Spleen (tissue), 13 donors: ENCODE measurements at places on chromosomes 4 and X.

- no peak for DNase-seq
- H3K27ac ChIP-seq, result peak overlapping the region; percentile 5
- peak overlapping the region; percentile 5 for H3K4me3 ChIP-seq
- H3K27me3 ChIP-seq, result no peaks in the 10 kb centered on the region
- no peaks in the 10 kb centered on the region for H3K36me3 ChIP-seq
Observed at GRCh38 chrX:53280331-53281320, 758 bp downstream of the IQSEC2 start.

- no peak for DNase-seq
- H3K27me3 ChIP-seq, result no peaks in the 10 kb centered on the region
- no peaks in the 10 kb centered on the region for H3K36me3 ChIP-seq
- no peak overlapping the region for H3K4me3 ChIP-seq
Observed at GRCh38 chrX:77009691-77010090, 437.5 kb upstream of the FGF16 start.

- H3K36me3 ChIP-seq, result no peaks in the 10 kb centered on the region
- H3K4me1 ChIP-seq, result no peaks in the 10 kb centered on the region
- no peak overlapping the region for H3K27ac ChIP-seq
- H3K27me3 ChIP-seq, result no peaks in the 10 kb centered on the region
- no peak overlapping the region for H3K4me3 ChIP-seq
Observed at GRCh38 chr4:126264839-126265238, 950.1 kb downstream of the FAT4 start.

DNA sequence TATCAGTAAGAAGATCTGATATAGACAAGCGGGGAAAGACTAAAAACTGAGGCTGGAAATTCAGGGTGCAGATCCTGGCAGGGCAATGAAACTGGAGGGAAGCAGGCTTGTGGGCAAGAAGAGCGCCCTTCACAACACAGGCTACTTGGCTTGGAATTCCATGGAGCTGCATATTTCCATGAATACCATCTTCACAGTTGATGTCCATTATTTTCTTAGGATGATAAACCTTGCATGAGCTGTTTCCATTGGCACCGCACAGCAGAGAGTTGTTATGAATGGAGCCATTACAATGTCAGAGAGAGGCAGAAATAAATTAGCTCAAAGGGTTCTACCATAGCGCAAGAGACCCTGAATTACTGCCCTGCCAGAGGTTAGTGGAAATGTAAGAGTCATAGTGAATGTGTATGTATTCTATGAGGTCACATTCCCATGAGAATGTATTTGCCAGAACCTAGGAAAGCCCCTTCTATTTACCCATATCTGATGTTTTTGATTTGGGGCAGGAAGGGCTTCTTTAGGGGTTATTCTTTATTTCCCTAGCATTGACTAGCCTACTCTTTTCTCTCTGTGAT is 215.6 kb downstream of the PALLD start:
- peak overlapping the region; percentile 61 for H3K27ac ChIP-seq
- H3K27me3 ChIP-seq, result no peaks in the 10 kb centered on the region
- DNase-seq, result no peak
- H3K36me3 ChIP-seq, result no peaks in the 10 kb centered on the region

DNA sequence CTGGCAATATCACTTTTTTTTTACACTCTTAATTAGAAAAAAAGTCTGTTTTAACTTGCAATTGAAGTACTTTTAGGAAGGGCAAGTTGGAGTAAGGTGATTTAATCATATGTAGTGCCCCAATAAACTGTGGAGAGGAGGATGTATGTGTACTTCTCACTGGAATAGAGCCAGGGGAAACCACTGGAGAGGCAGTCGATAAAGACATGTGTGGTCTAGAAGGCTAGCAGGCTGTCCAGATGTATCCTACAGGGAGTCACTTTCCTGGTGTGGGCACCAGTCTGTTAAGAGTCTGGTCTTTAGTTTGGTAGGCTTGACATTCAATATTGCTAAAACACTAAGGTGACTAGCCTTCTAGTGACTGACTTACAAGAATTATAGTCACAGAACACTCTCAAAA is 9.6 kb upstream of the SGMS2 start:
- H3K27me3 ChIP-seq, result no peaks in the 10 kb centered on the region
- H3K27ac ChIP-seq, result no peak overlapping the region
- H3K36me3 ChIP-seq, result no peaks in the 10 kb centered on the region

GRCh38 chrX:97405031-97405660 is 521.4 kb downstream of the RPA4 start:
- no peak for DNase-seq
- H3K27ac ChIP-seq, result no peak overlapping the region
- no peaks in the 10 kb centered on the region for H3K27me3 ChIP-seq

GRCh38 chr4:575281-576141 is 584 bp downstream of the TMEM271 start:
- DNase-seq, result peak; percentile 64
- H3K4me1 ChIP-seq, result peaks cover 22% of the 10 kb centered on the region
- H3K27me3 ChIP-seq, result peaks cover 98% of the 10 kb centered on the region
- peak overlapping the region; percentile 17 for H3K4me3 ChIP-seq
- no peak overlapping the region for H3K27ac ChIP-seq
- H3K36me3 ChIP-seq, result no peaks in the 10 kb centered on the region

DNA sequence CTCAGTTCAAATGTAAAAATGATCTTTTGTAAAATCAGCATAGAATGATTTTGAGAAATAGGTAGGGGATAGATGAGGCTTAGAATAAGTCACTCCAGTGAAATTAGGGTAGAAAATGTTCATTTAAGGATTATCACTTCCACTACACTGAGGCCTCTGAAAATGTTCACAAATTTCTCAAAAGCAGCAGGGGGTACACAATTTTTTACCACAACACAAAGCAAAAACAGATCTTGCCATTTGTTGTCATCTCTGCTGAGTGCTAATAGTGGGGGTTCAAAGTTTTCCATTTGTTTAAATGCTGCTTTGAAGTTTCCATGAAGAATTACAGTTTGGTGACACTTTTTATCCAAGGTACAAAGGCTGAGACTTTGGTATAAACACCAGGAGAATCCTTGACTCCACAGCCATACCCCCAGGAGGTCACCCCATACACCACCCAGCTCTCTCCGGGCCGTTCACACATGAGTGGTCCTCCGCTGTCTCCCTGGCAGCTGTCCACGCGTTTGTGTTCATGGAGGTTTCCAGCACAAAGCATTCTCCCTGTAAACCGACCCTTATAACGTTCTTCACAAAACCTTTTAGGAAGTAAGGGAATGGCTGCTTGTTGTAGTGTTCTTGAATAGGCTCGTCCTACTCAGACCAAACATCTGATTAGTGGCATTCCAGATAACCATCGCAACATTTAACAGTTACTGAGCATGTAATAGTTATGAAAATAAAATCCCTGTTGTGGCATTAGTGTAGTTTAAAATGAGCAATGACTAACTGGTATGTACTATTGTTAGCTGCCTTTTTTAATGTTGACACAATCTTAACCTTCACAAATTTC is 71.0 kb downstream of the PRSS12 start:
- no peaks in the 10 kb centered on the region for H3K27me3 ChIP-seq
- no peaks in the 10 kb centered on the region for H3K36me3 ChIP-seq
- peaks cover 42% of the 10 kb centered on the region for H3K4me1 ChIP-seq
- DNase-seq, result peak; percentile 72
